ENCODE measurements at places on chromosomes 3 and 15.

- no peak for DNase-seq
Observed at GRCh38 chr15:49093252-49094105, 47.2 kb upstream of the SECISBP2L start.

DNA sequence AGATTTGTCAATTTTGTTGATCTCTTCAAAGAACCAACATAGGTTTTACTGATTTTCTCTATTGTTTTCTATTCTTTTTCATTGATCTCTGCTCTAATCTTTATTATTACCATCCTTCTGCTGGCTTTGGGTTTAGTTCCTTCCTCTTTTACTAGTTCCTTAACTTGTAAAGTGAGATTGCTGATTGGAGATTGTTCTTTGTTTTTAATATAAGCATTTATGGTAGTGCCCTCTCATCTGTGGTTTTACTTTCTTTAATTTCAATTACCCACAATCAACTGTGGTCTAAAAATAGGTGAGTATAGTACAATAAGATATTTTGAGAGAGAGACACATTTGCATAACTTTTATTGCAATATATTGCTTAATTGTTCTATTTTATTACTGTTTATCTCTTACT, 13.2 kb upstream of the CLRN1 start:
- no peak for DNase-seq

- DNase-seq, result no peak
Observed at GRCh38 chr15:59013246-59013873, 25.9 kb downstream of the RNF111 start.

- DNase-seq, result peak; percentile 42
Observed at GRCh38 chr15:69031013-69032001, 16.8 kb downstream of the NOX5 start.

- no peak for DNase-seq
Observed at GRCh38 chr3:22236490-22237270, 485.7 kb upstream of the ZNF385D start.

DNA sequence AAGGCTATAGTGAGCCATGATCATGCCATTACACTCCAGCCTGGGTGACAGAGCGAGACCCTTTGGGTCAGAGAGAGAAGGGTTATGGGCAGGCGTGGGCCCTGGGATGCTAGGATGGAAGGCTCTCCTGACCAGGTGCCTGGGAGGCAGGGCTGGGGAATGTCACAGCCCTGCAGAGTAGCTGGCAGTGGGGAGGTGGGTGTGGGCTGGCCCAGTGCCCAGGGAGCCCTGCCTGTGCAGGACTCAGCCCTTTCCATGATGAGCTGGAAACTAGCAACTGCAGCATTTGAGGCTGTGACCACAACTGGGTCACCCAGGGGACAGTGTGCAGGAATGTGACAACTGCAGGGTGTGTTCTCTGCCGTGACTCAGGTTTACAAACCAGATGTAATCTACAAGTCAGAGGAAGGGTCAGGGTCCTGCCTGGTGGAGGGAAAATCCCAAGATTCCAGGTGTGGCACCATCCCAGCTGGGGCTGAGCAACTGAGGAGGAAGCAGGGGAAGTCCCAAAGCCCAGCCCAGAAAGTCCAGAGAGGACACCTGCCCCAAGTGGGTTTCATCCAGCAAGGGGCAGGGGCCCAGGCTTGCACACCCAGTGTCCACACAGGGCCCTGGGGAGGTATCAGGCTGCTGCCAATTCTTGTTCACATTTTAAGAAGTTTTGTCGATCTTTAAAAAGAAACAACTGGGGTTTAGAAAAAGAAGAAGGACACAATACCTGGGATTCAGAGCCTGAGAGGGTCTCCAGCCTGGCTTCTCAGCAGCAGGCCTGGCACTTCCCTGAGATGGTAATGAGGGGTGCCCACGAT, 45.5 kb downstream of the SLC28A1 start:
- DNase-seq, result no peak

GRCh38 chr3:177673112-177673914, 476.0 kb upstream of the TBL1XR1 start:
- no peak for DNase-seq

DNA sequence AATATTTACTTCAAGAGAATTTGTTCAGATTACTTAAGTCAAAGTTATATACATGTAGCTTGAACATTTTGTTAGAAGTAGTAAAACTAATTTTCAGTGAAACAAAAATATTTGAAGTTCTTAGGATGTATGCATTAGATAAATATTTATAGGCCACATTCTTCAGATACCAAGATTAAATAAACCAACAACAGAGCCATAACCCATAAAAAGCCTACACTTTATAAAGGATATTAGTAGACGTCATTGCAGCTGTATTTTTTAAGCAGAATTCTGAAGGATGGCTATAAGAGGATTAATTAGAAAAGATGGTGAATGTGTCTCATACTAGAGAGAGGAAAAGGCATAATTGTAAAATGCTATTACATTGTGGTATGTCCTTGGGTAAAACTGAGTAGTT, 449.7 kb upstream of the ALCAM start:
- DNase-seq, result peak; percentile 4

- no peak for DNase-seq
Observed at GRCh38 chr3:49674497-49674983, 389 bp downstream of the APEH start.

GRCh38 chr3:123682302-123682701, 97.4 kb upstream of the HACD2 start:
- no peak for DNase-seq

DNA sequence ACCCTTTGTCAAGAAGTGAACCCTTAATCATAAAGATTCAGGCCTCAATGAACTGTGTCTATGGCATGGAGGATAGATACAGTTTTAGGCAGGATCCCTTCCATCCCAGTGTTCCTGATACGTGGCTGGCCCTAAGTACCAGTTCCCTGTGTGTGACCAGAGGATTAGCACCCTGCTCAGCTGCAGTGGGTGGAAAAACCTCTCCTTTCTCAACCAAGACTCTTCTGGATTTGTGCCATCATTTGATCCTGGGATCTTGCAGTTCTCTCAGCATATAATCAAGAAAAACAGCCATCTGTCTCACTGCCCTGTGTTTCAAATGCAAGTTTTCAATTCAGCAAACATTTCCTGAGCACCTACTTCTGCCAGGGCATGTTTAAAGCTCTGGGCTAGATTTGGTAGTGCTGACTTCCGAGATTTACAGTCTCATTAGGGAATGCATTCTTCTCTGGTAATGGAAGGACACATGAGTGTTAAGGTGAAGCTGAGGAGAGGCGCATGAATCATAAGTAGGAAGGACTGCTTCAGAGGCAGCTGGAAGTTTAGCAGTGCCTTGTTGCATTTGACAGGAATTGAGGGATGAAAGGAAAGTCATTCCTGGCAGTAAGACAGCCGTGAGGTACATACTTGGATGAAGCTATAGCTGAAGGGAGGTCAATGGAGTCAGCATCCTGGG, 388.3 kb downstream of the MFSD1 start:
- DNase-seq, result no peak

DNA sequence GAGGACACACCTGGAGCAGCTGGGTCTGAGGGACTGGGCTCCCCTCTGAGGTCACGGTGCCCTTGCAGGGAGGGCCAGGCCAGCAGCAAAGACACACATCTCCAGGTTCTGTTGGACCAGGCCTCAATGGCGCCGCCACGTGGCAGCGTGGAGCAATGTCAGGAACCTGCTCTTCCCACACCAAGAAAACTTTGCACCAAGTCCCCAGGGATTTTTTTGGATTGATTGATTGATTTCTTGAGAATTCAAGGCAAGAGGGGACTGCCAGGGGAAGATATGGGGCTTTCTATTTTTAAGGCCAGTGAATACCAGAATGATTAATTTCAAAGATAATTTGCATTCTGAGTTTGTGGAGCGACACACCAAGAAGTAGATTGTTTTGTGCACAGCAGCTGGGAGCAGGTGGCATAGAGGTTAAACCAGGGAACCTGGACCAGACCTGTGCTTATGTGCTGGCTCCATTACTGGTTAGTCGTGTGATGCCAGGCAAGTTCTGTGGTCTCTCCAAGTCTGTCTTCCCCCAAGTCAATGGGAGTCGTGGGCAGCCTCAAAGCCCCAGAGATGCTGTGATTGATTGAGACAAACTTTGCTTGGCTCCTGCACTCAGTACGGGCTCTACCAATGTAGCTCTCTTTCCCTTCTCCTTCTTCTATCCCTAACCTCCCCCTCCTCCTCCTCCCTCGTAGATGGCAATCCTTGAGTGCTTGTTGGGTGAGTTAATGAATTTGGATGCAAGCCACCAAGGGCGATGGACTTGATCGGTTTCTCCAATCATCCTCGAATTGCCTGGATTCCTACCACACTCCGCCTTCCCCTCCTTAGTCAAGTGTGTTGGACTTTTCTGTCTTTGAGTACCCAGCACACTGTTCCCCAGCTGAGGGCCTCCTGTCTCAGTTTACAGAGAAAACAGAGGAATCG, 96.2 kb upstream of the TRPM1 start:
- no peak for DNase-seq

DNA sequence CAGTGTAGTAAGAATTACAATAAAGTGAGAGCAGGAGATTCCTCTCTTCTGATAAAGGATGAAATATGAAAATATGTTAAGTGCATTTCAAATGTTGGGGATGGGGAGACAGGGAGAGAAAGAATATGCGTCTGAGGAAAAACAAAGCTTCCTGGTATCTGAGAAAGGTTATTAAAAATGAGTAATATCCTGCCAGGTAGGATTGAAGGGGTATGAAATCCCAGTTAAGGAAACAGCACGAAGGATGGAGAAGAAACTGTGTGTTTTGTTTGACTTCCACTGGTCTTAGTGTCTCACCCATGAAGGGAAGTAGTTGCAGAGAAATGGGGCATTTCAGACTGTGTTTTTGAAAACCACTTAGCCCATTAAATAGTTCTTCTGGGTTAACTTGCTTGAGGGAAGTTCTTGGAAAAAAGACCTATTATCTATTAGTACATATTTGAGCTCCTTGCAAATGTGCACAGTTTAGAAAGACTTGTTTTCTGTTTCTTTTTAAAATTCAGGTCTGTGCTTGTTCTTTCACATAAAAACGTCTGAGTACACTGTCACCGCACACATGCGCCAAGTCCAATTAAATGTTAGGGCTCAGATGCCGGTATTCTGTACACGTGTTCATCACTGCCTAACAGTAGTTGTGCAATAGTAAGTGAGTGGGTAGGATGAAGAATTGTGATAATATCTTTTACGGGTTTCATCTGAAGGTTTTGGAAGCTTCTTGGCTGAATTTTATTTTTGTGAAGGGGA, 196.1 kb upstream of the P2RY1 start:
- no peak for DNase-seq

DNA sequence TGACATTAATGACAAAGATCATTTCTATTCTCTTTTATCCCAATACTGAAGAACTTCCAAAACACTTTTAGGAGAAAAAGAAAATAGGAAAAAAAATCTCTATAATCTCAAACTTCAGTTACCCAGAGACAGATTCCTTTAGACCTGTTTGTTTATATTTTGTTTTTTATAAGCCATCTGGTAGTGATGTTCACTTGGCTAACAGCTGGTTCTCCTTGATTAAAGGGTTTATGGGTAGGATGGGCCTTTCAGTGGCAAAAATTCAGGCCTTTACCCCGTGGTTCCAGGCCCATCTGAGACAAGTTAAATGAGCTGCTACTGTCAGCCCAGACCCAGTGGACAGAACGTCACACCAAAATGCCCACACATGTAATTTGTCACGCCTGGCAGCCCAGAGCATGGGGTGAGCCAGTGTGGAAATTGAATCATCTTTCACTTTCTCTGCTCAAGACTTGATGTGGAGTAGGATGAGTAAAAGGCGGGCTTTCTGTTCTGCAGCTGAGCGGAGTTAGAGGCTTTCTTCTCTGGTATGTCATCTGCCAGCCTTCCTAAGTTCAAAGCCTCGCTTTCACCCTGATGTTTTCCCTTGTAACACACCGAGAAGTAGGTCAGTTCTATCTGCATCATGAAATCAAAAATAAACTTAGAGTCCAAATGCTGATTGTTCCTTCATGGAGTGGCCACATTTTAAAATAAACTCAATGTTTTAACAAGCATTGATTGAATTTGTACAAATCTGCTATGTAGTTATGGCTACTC, 62.5 kb upstream of the SKOR1 start:
- no peak for DNase-seq

GRCh38 chr15:65233696-65234095, 22.4 kb upstream of the CILP start:
- no peak for DNase-seq

GRCh38 chr3:115186351-115187148, 39.5 kb upstream of the ZBTB20 start:
- DNase-seq, result no peak

DNA sequence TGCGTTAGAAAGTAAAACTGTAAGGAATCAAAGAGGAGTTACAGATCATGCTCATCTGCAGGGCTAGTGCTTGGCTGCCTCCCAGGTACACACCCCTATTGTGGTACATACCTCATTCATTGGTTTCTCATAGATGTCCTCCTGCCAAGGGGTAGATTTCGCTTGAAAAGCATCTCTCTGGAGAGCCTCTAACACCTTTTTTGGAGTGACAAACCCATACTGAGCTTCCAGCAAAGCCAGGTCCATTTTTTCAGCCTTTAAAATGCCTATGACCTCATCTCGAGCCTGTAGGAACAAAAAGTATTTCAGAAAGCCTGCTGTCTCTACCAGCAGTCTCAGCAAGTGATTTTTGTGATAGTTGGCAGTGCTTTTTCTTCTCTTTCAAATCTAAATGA, 112.1 kb downstream of the CMSS1 start:
- no peak for DNase-seq

DNA sequence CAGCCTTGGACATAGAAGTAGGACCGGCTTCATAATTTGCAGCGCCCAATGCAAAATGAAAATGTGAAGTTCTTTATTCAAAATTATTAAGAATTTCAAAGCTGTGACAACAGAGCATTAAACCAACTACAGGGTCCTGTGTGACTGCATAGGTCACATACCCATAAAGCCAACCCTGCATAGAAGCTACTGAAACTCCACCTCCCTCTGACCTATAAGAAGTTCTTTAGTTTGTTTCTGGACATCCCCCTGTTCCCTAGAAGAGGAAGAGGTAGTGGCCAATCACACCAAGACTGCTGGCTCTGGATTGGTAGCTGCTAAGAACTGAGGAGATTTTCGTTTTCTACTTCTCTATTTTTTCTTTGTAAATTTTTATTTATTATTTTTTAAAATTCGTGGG, 9.0 kb upstream of the SELENOT start:
- DNase-seq, result no peak

DNA sequence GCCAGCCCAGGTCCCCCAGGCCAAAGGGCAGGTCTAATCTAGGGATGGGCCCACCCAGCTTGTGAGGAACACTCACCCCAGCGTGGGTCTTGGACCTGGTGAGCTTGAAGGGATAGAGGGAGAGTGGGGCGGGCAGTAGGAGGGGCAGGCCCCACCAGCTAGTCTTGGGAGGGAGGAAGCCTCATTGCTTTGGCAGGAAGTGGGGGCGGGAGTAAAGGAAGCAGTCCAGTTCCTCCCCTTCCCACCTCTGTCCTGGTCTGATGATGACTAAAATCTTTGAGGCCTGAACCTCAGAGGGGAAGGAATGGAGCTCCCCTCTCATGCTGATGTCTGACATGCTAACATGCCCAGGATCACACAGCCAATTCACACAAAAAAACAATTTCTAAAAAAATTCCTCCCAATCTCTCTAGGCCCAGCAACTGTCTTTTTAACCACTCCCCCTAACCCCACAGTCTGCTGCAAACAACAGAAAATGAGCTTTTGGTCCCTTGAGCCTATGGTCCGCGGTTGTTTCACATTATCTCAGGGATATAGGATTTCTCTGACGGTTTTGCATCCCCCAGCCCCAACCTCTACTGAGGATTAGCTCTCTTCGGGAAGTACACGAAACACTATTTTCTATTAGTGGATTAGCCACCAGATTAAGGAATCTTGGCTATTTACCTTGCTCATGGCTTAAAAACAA, 30.7 kb upstream of the DUSP7 start:
- no peak for DNase-seq
